ENCODE measurements at places on chromosomes 13 and 19.

DNA sequence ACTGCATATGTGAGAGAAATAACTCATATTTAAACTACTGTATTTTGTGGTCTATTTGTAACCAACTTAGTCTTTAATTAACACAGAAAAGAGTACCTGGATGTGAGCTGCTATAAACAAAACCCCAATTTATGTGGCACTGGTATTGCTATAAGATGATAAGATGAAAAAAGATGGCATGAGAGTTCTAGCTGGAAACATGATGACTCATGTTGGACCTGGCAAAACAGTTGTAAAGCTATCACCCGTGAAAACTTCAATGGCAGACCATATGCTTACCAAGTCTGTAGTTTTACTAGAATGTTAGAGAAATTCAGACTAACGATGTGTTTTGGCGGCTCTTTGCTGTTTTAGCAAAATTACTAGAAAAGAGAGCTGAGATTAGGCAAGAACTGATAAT, 69.6 kb upstream of the PCDH9 start:
- no peak for DNase-seq

GRCh38 chr13:39910833-39911232, 255.4 kb downstream of the COG6 start:
- DNase-seq, result peak; percentile 6

- no peak for DNase-seq
Observed at GRCh38 chr13:31982540-31982939, 49.0 kb upstream of the FRY start.

DNA sequence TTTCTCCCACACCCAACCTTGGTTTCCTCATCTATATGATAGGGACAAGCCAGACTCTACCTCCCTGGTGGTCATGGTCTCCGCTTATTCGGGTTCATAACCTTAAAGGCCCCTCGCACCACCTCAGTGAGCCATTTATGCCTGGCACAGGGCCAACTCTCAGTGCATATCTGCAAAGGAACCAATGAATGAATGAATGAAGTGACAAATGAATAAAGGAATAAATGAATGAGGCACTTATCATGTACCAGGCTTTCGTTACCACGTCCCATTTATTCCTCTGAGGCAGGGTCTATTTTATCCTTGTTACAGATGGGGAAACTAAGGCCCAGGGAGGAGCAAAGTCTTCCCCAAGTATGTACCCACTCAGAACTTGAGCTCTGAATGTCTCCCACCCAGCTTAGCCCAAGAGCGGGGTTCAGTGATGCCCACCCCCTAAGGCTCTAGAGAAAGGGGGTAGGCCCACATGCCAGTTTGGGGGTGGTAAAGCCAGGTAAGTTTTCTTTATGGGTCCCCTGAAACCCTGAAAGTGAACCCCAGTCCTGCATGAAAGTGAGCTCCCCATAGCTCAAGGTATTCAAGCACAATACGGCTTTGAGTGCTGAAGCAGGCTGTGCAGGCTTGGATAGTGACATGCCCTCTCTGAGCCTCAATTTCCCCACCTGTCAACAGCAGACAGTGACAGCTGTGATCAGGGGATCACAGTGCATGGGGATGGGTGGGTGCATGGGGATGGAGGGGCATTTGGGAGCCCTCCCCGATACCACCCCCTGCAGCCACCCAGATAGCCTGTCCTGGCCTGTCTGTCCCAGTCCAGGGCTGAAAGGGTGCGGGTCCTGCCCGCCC, 490 bp upstream of the SLC5A5 start:
- peak; percentile 26 for DNase-seq

DNA sequence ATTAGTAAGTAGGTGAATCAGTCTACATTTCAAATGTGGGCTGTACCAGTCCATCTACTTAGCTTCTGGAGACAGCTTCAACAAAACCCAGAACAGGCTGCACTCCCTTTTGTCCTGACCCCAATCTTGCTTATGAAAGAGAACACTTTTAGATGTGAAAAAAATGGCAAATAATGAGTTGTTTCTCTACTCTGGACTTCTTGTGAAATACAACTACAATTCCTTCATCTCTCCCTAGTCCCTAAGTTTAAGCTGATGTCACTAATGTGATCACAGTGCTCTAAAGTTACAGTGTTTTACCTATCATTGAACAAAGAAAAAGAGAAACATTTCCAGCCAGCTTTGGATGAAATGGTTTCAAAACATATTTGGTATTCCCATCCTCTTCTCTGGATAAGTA, 183.9 kb downstream of the LHFPL6 start:
- no peak for DNase-seq

DNA sequence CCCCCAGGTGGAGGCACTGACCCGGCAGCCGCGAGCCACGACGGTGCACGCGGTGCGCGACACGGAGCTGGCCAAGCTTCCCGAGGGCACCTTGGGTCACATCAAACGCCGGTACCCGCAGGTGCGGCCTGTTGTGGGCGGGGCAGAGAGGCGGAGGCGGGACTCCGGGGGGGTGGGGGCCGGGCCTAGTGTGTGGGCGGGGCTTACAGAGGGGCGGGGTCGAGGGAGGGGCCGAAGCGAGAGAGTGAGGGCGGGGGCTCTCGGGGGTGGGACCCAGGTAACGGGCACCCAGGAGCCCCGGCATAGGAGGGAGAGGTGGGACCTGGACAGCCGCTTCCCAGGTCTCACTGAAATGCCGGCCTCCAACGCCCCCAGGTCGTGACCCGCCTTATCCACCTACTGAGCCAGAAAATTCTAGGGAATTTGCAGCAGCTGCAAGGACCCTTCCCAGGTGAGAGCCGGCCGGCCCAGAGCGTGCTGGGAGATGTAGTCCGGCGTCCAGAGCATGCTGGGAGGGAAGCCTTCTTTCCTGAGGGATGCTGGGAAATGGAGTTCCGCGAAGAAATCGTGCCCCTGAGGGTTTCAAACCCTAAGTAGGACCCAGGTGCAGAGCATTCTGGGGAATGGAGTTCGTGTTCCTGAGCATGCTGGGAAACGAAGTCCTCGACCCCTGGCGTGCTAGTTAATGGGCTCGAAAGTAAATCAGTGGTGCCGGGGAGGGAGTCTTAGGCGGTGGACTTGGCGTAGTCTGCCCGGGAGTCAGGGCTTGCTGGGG, 15.7 kb downstream of the PNPLA6 start:
- DNase-seq, result peak; percentile 50

DNA sequence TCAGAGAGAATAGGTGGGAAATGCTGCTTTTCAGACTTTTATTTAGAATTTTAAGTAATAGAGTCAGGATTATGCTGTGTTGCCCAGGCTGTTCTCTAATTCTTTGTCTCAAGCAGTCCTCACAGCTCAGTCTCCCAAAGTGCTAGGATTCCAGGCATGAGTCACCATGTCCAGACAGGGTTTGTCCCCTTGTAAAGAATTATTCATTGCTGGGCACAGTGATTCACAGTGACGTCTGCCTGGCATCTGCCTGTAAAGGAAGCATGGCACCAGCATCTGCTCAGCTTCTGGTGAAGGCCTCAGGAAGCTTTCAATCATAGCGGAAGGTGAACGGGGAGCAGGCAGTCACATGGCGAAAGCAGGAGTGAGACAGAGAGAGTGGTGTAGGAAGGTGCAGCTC, 17.7 kb downstream of the ZNF763 start:
- no peak for DNase-seq

- DNase-seq, result peak; percentile 18
Observed at GRCh38 chr13:45700971-45701900, 884 bp upstream of the CBY2 start.

GRCh38 chr19:14167576-14168138, 31.3 kb upstream of the ASF1B start:
- peak; percentile 35 for DNase-seq

- no peak for DNase-seq
Observed at GRCh38 chr19:33234736-33235135, 9.1 kb upstream of the SLC7A10 start.

GRCh38 chr13:29383476-29383875, 212.0 kb downstream of the SLC7A1 start:
- DNase-seq, result no peak

DNA sequence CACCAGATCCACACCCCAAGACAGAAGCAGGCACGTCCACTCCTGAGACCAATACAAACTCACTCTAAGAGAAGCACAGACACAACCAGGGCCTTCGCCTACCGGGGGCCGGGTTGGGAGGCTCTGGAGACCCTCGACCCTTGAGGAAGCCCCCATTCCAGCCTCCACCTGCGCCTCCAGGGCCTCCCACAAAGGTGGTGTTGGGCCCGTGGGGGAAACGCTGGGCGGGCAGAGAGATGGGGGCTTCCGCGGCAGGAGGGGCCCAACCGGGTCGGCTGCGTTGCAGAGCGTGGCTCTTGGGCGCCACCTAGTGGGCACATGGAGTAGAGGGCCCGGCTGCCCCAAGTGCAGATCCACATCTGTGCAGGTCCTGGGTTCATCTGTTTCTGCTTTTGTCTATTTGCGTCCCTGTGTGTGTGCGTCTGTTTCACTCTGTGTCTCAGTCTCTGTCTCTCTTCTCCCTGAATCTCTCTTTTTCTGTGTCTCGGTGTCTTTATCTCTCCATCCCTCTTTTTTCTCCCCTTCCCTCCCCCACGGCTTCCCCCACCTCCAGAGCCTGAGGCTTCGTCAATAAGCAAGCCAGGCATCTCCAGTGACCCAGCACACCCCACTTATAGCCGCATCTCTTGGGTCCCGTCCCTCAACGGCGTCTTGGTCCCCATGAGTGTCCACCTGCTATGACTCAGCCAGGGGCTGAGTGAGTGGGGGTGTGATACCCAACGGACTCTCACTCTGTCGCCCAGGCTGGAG, 10.5 kb upstream of the TINCR start:
- DNase-seq, result peak; percentile 78

- no peak for DNase-seq
Observed at GRCh38 chr13:95381212-95381527, 79.9 kb upstream of the ABCC4 start.

DNA sequence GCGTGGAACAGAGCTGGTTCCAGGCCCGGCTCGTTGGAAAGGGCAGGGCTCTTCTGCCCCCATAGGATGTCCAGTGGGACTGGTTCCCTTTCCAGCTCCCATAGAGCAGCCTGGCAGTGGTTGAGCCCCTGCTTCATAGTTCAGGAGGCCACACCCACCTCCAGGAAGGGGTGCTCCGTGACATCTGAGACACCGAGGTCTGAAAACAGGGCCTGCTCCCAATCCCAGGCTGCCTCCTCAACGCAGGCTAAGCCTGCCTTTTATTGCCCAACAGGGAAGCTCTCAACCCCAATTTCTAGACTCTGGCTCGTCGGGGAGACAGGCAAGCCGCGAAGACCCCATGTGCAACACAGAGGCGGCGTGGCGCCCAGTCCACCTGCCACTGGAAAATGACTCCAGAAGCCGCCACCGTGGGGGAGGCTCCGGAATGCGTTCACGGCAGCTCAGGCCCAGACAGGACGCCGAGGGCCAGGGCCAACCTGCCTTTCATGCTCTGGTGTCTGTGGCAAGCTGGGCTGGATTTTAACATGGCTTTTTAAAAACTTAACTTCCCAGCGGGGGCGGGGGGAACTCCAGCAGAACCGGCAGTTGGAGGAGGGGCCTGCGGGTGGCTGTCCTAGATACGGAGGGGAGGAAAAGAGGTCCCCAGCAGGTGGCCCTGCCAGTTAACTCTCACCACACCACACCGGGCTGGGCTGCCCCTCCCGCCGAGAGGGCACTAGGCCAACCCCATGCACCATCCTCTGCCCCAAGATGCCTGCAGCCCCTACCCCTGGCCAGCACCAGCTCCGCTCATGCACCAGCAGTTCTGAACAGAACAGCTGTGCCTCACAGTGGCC, 17.9 kb upstream of the TINCR start:
- DNase-seq, result peak; percentile 62

- DNase-seq, result no peak
Observed at GRCh38 chr19:45505151-45505995, 1.9 kb upstream of the VASP start.

DNA sequence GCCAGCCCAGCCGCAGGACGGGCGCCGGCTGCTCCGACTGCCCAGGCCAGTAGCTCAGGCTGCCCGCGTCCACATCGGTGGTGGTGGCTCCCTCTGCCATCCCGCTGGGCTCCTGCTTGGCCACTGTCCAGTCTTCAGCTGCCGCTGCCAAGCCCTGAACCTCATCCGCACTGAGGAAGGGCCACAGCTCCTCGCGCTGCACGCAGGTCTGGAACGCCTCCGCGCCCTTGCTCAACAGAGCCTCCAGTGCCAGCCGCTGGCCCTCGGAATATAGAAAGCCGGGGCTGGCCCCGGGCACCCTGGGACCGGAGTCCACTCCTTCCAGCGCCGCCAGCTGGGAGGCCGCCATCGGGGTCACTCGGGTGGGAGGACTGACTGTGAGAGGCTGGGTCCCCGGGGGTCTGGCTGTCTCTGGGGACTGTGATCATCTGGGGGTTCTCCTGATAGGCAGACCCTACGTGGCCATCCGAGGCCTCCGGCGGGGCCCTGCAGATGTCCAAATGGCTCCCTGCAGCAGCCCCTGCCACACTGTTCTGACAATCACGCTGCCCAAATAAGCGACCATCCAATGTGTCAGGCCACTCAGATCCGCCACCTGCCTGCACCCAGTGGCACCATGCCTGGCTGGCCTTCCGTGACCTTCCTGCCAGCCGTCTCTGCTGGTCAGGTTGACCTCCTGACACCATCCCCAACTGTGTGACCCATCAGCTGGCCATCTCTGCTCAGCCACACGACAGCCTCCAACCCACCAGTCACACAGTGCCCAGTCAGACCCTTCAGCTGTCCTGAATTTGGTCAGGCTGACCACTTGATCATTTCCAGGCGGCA, 1.6 kb downstream of the FAM83E start:
- DNase-seq, result no peak

DNA sequence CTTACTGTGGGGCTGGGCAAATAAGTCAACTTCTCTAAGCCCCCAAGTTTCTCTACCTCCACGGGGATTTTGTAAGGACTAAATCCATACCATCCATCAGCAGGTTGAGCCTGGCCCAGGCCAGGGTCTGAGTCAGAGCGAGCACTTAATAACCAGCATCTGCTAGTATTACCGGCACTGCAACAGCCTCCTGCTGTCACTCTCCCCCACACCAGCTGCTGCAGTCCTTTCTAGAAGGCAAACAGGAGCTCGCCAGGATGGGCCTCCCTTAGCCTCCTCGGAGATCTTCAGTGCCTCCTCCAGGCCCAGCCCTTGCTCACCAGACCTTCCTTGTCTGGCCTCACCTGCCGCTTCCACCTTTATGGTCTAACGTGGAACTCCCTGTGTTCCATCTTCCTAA, 3.2 kb downstream of the NAPA start:
- no peak for DNase-seq

DNA sequence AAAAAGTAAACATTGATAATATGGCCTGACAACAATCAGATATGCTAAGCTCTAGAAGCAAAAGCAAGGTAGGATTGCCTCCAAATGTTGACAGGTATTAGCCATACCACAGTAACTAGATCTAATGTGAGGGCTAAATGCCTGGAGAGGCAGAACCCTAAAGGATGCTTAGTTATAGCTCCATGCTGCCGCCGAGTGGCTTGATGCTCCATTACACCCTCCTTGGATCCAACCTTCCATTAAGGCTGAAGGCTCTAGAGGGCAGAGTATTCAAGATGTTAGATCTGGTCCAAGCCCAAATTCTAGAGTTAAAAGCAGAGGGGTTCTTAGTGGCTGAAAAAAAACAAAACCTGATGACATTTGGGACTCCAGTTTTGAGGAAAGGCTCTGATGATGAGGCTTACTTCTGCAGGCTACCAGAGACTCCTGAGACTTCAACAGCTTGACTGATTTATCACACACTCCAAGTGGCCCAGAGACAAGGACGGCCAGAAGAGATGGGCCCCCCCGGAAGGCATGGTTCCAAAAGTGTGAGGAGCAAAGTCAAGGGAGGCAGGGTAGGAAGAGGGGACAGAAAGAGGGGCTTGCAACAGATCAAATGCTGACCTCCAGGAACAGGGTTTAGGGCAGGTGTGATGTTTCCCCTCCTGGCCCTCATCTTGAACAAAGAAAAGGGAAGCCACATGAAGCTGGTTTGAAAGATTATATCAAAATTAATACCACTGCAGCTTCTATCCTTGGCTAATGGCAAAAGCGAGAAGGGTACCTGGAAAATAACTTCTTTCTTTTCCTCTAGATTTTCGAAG, 21.9 kb upstream of the CPB2 start:
- DNase-seq, result peak; percentile 74

GRCh38 chr19:1173159-1173844, 766 bp downstream of the SBNO2 start:
- peak; percentile 33 for DNase-seq
